CD4-positive, alpha-beta T cell treated with Interleukin-17A for 4 hours (primary cell): ENCODE measurements at places on chromosomes 12 and 14.

DNA sequence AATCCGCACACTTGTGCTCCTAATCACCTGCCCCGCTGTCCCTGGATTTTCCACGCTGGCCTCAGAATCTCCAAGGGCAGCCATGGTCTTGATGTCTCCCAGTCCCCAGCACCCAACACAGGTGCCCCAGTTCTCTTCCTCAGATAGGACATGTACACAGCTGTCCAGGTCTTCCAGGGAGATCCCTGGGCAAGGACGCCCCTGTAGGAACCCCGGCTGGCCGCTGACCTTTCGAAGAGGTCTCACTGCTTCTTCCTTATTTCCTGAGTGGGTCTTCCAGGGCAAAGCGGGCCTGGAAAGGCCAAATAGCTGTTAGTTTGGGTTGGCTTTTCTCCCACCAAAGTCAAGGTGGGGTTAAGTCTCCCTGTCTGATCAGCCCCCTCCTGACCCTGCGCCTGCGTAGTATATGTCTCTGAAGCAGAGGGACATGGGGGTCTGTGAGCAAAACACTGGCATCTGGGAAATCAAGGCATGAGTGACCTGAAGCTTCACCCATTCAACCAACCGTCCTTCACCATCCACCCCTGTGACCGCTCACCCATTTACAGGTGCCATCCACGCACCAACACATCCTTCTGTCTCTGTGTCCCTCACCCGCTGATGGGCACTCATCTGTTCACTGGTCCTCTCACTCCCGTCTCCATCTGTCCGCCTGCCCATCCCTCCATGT is 4.6 kb downstream of the BEGAIN start:
- no peak for DNase-seq

DNA sequence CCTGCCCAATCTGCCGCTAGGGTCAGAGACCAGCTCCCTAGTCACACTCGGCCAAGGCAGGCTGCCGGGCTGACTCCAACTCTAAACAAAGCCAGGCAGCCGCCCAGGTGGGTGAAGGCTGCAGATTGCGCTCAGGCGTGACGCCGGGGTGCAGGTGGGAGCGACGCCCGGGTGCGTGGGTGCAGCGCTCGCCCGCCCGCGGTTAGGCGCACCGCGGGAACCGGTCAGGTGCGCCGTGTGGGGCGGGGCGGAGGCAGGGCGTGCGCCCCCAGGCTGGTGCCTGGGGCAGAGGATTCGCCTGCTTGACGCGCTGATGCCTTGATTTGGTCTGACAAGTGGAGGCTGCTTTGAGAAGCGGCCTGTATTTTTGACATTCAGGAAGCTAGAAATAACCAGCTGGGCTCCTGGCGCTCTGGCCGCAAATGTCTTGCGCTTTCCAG is 126.7 kb upstream of the HIF1A start:
- DNase-seq, result peak; percentile 74

GRCh38 chr14:68824517-68825347 is 31.9 kb upstream of the ZFP36L1 start:
- DNase-seq, result peak; percentile 63

GRCh38 chr14:55045087-55045486 is 6.4 kb upstream of the MAPK1IP1L start:
- DNase-seq, result no peak

DNA sequence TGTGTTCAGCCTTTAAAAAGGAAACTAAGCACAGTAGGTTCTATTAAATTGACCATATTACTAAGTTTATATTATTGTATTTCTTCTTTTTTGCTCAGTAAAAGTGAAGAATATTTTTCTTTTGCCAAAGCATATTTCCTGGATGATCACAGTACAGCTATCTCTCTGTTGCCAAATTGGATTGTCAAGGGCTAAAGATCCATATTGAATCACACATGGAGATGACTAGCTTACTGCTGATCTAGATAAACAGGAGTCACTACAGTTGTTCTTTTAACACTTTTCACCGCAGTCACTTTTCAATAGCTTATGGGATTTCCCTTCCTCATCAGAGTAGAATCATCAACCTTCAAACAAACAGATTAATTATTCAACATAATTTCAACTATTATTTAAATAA is 78.6 kb downstream of the LRRC9 start:
- no peak for DNase-seq

DNA sequence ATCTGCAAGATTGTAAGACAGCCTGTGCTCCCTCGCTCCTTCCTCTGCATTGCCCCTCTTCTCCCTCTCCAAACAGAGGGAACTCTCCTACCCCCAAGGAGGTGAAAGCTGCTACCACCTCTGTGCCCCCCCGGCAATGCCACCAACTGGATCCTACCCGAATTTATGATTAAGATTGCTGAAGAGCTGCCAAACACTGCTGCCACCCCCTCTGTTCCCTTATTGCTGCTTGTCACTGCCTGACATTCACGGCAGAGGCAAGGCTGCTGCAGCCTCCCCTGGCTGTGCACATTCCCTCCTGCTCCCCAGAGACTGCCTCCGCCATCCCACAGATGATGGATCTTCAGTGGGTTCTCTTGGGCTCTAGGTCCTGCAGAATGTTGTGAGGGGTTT is 37.4 kb downstream of the DAD1 start:
- peak; percentile 56 for DNase-seq

DNA sequence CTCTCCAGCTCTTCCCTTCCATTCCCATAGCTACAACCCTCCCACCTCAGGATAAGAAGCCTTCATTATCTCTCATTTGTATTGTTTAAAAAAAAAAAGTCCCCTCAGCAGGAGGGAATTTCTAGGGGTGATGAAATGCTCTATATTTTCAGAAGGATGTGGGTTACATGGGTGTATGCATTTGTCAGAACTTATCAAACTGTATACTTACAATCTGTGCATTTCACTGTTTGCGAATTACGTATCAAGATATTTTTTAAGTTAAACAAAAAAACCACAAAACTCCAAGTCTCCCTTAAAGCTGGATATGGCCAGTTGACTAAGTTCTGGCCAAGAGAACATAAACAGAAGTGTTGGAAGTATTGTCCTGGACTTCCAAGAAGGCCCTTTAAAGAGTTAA is 2.0 kb upstream of the FKBP11 start:
- no peak for DNase-seq

DNA sequence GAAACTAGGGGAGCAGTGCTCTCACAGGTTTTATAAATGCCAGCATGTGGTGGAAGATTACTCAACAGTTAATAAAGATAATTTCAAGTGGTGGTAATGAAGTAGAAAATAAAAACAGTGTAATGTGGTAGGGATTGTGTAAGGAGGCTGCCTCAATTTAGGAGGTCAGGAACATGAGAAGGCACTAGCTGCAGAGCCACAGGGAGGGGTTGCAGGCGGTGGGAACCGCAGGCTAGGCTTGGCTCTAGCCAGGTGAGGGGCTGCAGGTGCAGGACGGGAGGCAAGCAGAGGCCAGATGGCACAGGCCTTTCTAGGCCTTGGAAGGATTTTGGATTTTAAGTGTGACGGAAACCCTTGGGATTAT is 768 bp downstream of the METTL25 start:
- peak; percentile 11 for DNase-seq

DNA sequence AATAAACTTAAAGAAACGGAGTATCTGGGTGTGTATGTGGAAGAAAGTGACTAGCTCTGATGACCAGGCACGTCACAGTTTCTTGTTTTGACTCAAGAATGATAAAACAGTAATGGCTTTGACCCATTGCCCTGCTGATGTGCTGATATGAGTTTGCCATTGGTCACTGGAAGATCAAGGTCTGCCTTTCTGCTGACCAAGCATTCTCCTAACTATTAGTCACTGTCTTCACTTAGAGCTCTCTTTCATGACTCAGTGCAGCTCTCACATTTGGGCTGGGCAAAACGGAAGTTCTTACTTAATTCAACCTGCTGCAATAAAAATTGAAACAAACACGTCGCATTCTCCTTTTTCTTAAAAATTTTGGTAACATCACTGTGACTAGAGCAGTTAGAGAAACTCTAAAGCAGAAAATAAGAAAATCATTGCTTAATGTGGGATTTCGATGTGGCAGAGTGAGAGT is 366.7 kb downstream of the BTG1 start:
- peak; percentile 67 for DNase-seq

- DNase-seq, result no peak
These were observed 39.2 kb upstream of the DYNC1H1 start for GRCh38 chr14:101925152-101925551.

GRCh38 chr14:67111022-67111421 is 78.2 kb upstream of the GARIN2 start:
- no peak for DNase-seq

DNA sequence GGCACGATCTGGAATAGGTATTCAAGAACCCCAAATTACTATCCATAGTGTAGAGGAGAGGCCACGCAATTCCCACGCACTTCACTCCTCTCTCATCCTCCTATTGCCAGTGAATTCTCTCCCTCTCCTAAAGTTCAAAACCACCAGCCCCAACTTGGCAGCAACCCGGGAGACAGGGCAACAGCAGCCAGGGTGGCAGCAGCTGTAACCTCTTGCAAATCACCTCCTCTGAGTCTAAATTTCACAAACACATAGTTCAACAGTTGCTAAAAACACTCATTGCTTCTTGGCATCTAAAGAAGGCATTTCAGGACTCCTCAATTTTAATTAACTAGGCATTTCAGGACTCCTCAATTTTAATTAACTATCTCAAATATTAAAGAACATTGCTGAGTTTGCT is 37.7 kb upstream of the MANSC4 start:
- no peak for DNase-seq

DNA sequence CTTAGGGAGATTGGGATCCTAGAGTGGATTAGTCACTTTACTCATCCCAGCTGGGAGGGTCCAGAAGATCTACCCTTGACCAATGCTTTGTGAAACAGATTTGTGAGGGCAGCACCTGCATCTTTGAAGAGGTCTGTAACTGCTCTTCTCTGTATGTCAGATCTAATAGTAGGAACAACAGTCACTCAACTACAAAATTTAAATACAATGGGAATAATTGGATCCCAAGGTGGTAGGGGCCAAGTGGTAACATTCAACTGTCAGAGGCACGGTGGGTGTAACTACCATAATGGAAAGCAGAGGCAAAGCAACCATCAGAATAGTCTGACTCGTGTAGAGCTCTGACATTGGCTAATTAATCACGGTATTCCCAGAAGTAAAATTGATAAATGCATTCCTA is 55.8 kb downstream of the ITPR2 start:
- no peak for DNase-seq

GRCh38 chr12:89901319-89901718 is 192.7 kb upstream of the ATP2B1 start:
- no peak for DNase-seq

GRCh38 chr14:104494483-104494882 is 85.1 kb upstream of the C14orf180 start:
- no peak for DNase-seq

DNA sequence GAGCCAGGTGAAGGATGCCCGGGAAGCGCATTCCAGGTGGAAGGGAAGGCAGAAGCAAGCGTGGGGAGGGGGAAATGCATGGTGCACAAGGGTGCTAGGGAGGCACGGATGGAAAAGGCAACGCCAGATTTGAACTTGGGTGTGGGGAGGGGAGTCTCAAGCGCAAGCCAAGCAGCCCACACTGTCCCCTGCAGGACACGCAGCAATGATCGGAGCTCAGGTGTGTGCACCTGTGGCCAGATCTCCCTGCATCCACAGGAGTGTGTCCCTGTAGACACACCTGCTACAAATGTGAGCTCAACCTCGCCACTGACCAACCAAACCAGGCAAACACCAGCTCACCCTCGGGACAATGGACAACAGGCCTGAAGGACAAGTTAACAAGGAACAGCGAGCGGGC is 63.2 kb downstream of the SCARB1 start:
- no peak for DNase-seq

DNA sequence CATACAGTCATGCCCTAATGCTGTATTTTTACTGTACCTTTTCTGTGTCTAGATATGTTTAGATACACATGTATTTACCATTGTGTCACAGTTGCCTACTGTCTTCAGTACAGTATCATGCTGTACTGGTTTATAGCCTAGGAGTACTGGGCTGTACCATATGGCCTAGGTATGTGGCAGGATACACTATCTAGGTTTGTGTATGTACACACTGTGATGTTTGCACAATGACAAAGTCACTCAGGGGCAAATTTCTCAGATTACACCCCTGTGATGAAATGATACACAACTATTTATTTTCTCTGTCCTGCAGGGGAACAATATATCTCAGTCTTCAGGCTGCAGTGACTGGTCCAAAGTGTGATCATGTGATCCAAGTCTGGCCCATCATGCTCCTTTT is 1076.1 kb downstream of the VRK1 start:
- no peak for DNase-seq

DNA sequence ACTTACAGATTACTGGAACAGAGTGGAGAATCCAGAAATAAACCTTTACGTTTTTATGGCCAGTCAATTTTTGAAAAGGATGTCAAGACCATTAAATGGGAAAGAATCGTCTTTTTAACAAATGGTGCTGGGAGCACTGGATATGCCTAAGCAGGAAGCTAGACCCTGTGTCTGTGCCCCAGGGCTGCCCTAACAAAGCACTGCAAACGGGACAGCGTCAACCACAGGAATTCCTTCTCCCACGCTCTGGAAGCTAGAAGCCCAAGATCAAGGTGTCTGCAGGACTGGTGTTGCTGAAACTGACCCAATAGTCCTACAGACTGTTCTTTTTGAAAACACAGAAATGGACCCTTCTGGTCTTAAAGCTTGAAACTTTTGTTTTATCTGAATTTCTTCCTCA is 9.3 kb upstream of the TMEM121 start:
- no peak for DNase-seq

- DNase-seq, result no peak
These were observed 10.6 kb upstream of the PUS1 start for GRCh38 chr12:131918311-131919050.

- no peak for DNase-seq
These were observed 75.9 kb upstream of the RERGL start for GRCh38 chr12:18165889-18166288.

DNA sequence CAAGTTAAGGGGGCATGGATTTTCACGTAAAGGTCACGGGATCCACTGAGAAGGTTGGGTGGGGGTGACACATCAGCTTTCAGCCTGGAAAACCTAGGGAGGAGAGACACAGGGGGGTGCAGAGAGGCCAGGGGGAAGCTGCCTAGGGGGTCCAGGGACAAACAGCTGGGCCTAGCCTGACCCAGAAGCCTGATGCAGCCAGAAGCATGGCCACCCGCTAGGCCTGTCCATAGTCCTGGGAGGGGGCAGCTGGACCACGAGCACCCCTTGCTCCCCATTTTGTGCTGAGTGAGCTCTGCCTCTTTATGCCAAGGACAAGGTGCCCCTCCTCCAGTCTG is 322.7 kb upstream of the RTL1 start:
- DNase-seq, result no peak
